ENCODE measurements at places on chromosomes 1 and 21. TPM values are rescaled to one million over a fixed set of nuclear protein-coding genes. Genes with fewer than 3 reads are reported as not detected.

GRCh38 chr21:29104239-29104708, 26.2 kb upstream of the MAP3K7CL start:
- no peak for DNase-seq

GRCh38 chr1:66925944-66926343, 1.2 kb downstream of the MIER1 start:
- no peak for DNase-seq

- DNase-seq: no peak
Measured at GRCh38 chr21:46504666-46505065, 46.0 kb downstream of the DIP2A start.

- no peak for DNase-seq
Measured at GRCh38 chr1:4271338-4271998, 371.4 kb upstream of the C1orf174 start.

- no peak for DNase-seq
Measured at GRCh38 chr1:53693339-53693738, 45.6 kb downstream of the GLIS1 start.

- no peak for DNase-seq
Measured at GRCh38 chr1:3688356-3689137, 36.2 kb downstream of the TP73 start.

- no peak for DNase-seq
Measured at GRCh38 chr1:59318271-59318860, 21.5 kb downstream of the FGGY start.

GRCh38 chr1:169624912-169625311, 5.0 kb downstream of the SELP start:
- DNase-seq: no peak

DNA sequence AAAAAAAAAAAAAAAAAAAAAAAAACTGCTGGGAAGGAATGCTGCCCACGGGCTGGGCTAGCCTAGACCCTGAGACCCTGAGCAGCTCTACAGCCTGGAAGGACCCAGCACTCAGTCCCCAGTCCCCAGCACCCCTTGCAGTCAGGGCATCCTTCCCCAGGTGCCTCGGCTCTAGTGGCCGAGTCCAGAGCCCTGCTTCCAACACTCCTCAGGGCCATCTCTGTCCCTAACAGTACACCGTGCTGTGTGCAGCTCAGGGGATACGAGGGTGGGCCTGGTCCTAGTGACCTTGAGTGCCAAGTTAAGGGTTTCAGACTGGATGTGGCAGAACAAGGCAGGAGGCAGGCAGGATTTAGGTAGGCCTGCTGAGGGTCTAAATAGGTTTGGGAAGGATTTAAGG, 50.2 kb upstream of the LRP8 start:
- no peak for DNase-seq

GRCh38 chr1:82048596-82048995, 247.9 kb downstream of the ADGRL2 start:
- DNase-seq: no peak

DNA sequence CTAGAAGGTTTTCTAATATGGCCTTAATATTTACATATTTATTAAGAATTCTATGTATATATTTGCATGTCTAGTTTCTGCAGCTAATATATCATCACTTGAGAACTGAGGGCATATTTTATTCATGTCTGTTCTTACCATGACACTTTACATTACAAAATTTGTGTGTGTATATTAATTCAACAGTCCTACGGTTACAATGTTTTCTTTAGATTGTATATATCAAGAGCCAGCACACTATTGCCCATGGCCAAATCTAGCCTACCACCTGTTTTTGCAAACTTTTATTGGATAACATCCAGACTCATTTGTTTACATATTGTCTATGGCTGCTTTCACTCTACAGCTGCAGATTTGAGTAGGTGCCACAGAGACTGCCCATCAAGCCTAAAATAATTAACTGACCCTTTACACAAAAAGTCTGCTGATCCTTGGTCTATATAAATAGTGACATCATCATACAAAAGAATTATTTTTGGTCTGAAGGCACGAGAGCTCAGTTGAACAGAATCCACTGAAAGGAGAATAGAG, 577.4 kb upstream of the PBX1 start:
- DNase-seq: no peak

GRCh38 chr1:227950735-227951346, 3.1 kb upstream of the WNT9A start:
- no peak for DNase-seq

- no peak for DNase-seq
Measured at GRCh38 chr1:226588484-226588883, 39.9 kb downstream of the STUM start.

- DNase-seq: no peak
Measured at GRCh38 chr1:54546651-54547401, 1.2 kb upstream of the ACOT11 start.

- DNase-seq: no peak
Measured at GRCh38 chr1:175127565-175127964, 59.9 kb downstream of the TNN start.

DNA sequence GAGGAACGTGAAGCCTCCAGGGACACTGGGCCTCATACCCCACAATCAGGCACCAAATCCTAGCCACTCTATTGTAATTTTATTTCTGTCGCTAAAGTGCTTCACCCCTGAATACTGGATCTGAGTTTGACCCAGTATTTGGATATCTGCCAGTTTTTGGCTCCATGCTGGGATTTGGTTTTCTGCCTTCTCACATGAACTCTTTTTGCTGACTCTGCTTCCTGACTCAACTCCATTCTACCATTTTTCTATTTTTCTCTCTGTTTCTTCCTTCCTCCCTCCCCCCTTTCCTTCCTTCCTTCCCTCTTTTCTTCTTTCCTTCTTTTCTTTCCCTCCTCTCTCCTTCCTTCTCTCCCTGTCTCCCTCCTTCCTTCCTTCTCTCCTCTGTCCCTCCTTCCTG, 151.3 kb upstream of the GJB5 start:
- DNase-seq: no peak

DNA sequence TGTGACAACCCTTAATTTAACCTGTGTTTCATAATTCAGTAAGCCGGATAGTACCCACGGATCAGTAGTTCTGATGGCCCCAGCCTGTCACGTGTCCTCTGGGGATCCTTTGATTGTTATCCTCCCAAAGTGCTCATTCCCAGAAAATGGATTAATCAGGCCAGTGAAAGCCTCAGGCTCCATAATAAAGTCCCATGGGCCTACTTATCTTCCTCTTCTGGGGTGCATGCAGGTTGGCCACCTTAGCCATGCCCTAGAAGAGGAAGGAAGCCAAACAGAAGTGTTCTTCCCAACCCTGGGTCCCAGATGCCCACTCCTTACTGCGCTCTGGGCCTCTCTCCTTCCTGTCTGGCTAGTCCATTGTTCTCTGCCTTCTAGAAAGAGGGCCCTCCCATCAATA, 146.1 kb downstream of the EDEM3 start:
- DNase-seq: no peak

DNA sequence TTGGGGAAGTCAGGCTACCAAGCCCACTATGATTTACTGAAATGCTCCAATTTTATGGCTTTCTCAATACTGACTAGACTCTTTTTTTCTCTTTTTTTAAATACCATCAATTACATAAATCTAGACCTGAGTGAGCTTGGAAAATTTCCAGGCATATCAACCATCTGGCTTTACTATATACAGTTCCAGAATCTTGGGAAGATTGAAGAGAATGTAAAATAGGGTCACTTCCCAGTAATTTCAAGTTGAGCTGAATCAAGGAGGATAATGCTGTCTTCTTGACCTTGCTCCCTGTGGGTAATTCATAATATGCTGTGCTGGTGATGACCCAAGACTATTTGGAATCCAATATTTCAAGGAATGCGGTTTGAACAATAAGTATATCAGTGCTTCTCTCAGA, 108.1 kb downstream of the MAP3K21 start:
- DNase-seq: no peak

GRCh38 chr1:87051965-87052364, 137.5 kb downstream of the HS2ST1 start:
- DNase-seq: no peak

DNA sequence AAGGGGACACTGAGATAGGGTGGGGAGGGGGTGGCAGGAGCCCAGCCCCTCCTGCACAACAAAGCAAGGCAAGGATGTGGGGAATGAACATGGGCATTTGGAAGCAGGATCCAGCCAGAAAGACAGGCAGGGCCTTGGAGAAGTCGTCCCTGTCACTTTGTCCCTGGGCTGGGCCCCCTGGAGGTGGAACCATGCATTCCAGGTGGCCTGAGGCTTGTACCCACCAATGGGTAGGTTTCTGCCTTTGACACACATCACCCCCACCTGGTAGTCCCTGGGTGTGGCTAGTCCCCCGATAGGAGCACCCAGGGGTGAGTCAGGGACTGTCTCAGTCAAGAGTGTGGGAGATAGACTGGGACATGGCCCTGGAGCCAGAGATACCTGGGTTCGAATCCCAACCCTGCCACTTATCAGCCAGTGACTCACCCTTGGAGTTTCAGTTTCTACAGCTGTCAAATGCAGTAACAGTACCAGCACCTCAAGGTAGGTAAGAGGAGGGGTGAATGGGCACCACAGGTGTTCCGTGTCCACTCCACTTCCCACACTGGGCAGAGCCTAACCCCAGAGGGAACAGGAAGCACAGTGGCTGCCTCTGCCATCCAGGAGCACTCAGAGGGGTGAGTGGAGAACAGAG, 10.0 kb downstream of the PLA2G2D start:
- DNase-seq: no peak

GRCh38 chr1:47532921-47533792, 95.3 kb downstream of the FOXD2 start:
- peak; percentile 59 for DNase-seq

- DNase-seq: no peak
Measured at GRCh38 chr1:1941211-1941841, 22.2 kb upstream of the TMEM52 start.

- no peak for DNase-seq
Measured at GRCh38 chr21:27799861-27800260, 833.0 kb upstream of the ADAMTS5 start.

DNA sequence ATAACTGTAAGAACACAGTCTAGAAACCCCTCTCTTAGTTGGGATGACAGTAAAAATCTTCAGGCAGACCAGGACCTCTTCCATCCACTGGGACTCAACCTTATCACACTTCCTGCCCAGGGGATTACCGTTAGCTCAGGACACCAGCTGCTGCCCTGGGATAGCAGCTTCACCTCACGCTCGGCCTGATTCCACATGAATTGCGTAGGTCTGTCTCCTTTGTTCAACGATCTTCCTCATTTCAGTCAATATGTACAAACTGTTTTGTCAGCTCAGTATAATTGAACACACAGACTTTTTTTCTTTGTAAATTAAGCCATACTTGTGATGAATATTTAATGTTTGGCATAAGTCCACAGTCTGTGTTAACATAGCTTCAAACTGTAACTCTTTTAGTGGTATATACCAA, 290.4 kb downstream of the GRIK1 start:
- DNase-seq: no peak

- peak; percentile 98 for DNase-seq
Measured at GRCh38 chr1:36350659-36351226, 27.3 kb upstream of the EVA1B start.

- DNase-seq: no peak
Measured at GRCh38 chr1:191043066-191043465, 565.4 kb upstream of the BRINP3 start.

DNA sequence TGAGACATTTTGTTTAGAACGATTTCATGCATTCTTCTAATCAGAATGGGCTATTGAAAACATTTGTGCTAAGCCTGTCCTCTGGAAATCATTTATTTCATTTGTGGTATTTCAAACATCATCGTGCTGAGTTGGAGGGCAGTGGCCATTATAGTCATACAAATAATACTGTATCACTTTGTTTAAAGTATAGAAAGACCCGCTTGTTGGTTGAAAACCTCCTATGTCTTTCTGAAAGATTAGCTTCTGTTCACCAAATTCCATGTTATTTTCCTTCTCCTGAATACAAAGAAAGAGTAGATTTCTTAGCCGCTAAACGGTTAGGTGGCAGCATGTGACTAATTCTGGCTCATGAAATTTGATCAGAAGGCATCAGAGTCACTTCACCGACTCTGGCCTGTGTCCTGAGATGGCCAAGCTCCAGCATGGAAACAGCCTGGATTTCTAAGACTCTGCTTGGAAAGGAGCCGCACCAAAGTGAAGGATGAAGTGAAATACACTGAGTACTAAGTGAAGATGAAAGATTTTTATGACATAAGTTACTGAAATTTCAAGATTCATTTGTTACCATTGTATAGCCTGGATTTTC, 355.1 kb downstream of the USP25 start:
- peak; percentile 91 for DNase-seq

Gene VAV3
- 72.8 TPM for total RNA-seq

Gene CFH
- total RNA-seq: 58.0 TPM

Gene KISS1
- 38.0 TPM for total RNA-seq

Gene ZNF683
- total RNA-seq: not detected

Gene PCBP3
- 0.10 TPM for total RNA-seq

Gene SEMA6C
- 0.79 TPM for total RNA-seq

Gene FAM72D
- total RNA-seq: 8.6 TPM

Gene CRABP2
- total RNA-seq: 21.1 TPM

Gene TMEM51
- 22.2 TPM for total RNA-seq

Gene CFHR1
- total RNA-seq: not detected

Gene GPR37L1
- total RNA-seq: not detected

Gene LCE1A
- total RNA-seq: not detected
